Foreskin keratinocyte (primary cell): ENCODE measurements at places on chromosomes 3 and 15.

DNA sequence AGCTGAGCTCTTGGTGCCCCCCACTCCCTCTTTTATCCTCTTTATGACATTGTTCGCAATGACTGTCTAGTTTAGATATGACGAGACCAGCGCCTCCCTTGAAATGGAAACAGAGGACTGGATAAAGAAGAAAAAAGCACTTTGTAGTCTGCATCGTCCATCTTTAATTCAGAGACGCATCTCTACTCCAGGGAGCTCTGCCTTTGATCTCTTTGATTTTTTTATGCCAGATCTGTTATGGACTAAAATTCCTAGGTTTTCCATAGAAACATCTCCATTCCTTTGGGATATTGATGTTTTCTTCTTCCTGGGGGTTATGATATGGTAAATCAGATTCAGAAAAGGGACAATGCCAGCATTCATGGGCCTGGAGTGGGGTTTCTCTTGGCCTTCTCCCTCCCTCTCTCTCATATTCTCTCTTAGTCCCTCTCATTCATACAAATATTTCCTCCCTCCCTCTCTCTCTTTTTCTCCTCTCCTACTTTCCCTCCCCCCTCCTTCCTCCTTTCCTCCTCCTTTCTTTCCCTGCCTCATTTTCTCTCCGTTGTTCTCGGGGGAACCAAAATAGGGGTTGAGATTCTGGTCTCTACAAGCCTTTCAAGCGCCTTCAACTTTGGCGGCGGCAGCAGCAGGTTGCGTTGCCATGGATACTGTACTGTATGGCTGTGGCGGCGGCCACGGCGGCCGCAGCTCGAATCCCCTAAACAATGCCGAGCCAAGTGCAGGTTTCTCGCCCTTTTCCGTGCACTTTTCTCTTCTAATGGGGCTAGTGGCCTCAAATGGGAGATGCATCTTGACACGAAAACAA lies 45.5 kb downstream of the ZIC4 start:
- no peak for DNase-seq

GRCh38 chr15:60477916-60478565 lies 901 bp downstream of the ICE2 start:
- peak; percentile 11 for DNase-seq

DNA sequence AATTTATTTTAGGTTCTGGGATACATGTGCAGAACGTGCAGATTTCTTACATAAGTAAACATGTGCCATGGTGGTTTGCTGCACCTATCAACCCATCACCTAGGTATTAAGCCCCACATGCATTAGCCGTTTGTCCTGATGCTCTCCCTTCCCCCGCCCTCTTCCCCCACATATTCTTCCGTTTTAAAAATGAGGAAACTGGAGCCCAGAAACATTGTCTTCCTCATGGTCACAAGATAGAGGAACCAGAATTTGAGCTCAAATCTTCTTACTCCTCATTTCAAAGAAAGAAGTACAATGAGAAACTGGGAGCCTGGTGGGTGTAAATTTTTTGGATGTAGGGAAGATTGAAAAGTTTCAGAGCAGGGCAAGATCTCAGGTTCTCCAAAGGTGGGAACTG lies 56.1 kb upstream of the USP3 start:
- no peak for DNase-seq

- DNase-seq = peak; percentile 41
Observed at GRCh38 chr15:29813009-29813408, 9.3 kb downstream of the TJP1 start.

GRCh38 chr3:56918111-56918568 lies 116.4 kb upstream of the ARHGEF3 start:
- DNase-seq = no peak

DNA sequence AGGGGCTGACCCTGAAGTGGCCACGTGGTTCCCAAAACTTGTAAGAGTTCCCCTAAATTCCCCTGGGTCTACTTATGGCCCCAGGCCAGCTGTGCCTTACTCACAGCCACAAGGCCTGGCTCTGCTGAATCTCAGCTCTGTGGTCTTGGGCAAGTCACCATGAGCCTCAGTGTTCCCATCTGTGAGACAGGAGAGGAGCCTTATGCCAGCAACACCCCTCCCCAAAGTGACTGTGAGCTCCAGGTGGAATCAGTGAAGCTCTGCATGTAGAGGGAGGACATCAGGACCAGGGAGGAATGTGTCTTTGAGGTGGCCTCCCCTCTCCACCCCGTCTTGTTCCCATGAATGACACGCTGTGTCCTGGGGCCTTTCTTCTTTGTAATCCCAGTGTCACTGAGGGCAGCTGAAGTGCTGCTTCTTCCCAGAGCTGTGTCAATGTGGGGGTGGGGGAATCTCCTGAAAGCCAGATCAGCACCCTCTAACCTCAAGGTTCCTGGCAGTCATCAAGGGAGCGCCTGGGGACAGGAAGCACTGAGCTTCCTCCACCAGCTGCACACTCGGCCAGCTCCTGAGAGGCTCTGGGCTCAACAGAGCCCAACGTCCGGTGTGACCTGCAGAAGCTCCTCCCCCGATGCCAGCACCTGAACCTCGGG lies 258.9 kb downstream of the UACA start:
- DNase-seq = no peak

GRCh38 chr15:80288131-80288530 lies 36.1 kb upstream of the CTXND1 start:
- no peak for DNase-seq

- no peak for DNase-seq
Observed at GRCh38 chr3:50047426-50047825, 41.3 kb upstream of the RBM5 start.

GRCh38 chr3:175620532-175620931 lies 761.4 kb downstream of the NAALADL2 start:
- no peak for DNase-seq

DNA sequence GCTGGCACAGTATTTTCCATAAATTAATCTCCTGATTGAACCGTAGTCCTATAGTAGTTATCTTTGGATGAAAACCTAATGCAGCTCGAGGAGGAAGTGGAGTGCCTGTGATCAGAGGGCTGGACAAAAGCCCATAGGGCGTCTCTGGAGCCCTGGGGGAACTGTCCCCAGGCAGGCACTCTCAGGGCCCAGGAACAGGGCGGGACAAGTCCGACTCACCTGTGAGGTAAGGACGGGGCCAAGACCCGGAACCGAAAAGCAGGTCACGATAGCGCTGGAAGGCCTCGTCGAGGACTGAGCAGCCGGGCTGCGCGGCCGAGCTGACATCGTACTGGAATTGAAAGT lies 341 bp downstream of the HEXA start:
- peak; percentile 70 for DNase-seq

DNA sequence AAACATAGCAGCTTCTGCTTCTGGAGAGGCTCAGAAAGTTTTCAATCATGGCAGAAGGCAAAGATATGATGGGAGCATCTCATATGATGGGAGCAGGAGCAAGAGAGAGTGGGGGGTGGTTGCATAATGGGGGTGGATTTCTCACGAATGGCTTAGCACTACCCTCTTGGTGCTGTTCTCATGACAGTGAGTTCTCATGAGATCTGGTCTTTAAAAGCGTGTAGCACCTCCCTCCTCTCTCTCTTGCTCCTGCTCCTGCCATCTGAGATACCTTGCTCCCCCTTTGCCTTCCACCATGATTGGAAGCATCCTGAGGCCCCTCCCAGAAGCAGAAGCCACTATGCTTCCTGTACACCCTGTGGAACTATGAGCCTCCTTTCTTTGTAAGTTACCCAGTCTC lies 22.2 kb downstream of the HGD start:
- no peak for DNase-seq

- DNase-seq = peak; percentile 88
Observed at GRCh38 chr15:66997212-66997611, 68.2 kb upstream of the SMAD3 start.

DNA sequence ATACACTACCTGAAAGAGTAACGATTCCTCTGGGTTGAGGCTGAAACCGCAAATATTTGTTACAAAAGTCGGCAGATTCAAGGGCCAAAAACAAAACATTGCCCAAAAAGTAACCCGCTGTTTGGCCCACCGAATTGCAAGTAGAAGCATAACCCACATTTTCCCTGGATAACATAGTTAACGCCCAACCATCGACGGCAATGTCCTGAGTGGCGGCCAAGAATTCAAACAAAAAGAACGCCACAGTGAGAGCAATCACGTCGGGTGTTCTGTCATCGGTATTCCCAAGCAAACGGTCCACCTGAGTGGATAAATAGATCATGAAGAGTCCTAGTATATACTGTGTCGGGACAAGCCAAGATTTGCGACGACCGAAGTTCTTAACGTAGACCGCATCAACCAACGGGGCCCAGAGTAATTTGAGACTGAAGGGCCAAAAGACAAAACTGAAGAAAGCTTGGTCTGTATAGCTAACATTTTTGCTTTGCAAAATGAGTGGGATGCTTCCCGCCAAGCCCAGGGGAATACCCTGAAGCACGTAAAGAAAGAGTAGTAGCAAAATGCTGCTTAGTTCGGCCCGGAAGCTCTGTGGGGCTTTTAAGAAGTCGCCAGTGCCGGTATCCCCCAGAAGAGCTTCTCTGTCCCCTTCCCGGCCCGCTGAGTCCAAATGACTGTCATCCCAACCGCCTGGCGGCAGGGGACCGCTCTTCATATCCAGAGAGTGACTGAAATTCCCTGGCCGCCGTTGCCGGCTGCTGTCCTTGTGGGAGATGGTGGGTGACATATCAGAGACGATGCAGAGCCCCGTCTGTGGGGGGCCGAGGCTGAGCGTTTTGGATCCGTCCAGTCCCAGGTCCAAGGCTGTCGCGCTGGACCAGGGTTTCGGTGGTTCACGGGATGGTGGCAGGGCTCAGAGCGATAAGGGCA lies 750 bp downstream of the SLC33A1 start:
- no peak for DNase-seq

DNA sequence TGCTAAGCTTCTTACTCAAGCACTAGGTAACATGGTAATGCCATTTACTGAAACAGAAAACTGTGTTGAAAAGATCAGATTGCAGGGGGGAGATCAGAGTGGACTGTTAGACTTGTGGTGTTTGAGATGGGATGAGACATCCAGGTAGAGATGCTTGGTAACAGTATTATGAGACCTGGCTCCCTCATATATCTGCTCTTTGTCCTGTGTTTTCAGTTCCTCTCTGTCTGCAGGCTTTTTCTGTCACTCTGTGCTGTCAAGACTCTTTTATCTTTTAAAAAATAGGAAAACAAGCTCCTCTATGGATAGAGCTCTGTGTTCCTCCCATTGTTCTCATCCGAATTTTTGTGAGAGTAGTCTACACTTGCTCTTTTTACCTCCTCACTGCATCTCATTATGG lies 48.1 kb downstream of the CALML4 start:
- DNase-seq = no peak

DNA sequence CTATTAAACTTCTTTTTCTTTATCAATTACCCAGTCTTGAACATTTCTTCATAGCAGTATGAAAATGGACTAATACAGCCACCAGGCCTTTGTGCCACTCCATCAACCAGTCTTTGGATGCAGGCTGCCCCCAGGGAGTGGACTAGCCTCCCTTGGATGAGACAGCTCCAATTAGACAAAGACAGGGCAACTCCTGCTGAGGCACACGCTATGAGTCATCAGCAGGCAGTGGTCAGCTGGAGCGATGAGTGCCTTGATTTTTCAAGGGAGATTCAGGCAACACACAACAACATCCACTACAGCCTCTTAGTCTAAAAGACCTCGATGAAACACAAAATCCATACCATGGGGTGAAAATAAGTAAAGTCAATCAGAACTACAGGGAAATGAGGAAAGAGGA lies 160.1 kb downstream of the ARRDC4 start:
- peak; percentile 49 for DNase-seq

- no peak for DNase-seq
Observed at GRCh38 chr3:28291577-28291976, 50.2 kb downstream of the CMC1 start.

GRCh38 chr3:132325634-132326033 lies 8.4 kb downstream of the ACP3 start:
- no peak for DNase-seq

GRCh38 chr3:127133971-127134370 lies 59.0 kb upstream of the PRR23E start:
- DNase-seq = no peak

DNA sequence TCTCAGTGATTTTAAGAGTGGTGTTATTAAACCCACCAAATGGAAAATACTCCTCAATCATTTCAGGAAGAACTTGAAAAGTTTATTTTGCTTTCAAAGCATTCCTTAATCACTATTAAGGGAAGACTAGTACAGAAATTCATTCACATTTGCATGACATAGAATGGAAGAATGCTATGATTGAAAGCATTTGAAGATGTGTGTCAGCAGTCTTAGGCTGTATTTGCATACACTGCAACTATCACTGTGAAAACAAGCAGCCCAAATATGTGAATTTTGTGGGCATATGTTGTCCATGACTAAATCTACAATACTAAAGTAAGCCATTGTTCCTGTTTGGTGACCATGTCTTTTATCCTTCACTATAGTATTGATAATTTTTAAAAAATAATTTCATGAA lies 95.8 kb downstream of the CNTN3 start:
- no peak for DNase-seq

- DNase-seq = no peak
Observed at GRCh38 chr15:41899854-41900442, 6.1 kb upstream of the SPTBN5 start.

- peak; percentile 60 for DNase-seq
Observed at GRCh38 chr15:86300390-86301125, 220.9 kb downstream of the AGBL1 start.

DNA sequence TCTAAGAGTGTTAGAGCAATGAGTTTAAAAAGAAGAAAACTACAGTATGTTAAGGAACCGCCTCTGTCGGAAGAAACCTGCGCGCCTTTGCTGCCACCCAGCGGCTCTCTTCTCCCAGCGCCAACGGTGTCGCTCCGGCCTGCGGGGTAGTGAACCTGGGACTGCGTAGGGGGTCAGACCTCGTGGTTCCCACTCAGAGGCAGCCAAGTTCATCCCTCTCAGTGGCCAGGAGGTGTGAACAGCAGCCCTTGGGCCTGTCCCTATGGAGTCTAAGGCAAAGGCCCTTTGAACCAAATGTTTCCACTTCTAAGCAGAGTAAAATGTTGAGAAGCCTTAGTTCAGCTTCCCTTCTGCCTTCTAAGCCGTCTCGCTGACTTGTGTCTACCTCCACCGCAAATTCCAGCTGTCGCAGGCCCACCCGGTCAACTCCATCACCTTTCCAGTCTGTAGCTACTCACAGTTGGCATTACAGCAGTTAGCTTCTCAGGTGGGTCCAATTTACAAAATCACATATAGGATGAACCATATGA lies 980 bp upstream of the RAB27A start:
- peak; percentile 68 for DNase-seq

GRCh38 chr15:33524274-33524673 lies 213.5 kb downstream of the RYR3 start:
- DNase-seq = no peak

GRCh38 chr3:123246866-123247265 lies 45.1 kb downstream of the SEC22A start:
- DNase-seq = no peak

- no peak for DNase-seq
Observed at GRCh38 chr3:13348661-13349396, 71.3 kb downstream of the NUP210 start.
